Activated CD4-positive, alpha-beta T cell treated with anti-CD3 and anti-CD28 coated beads for 36 hours (primary cell): ENCODE measurements at places on chromosomes 2 and 18. TPM values are rescaled to one million over a fixed set of nuclear protein-coding genes. Genes with fewer than 3 reads are reported as not detected.

Gene GCG
- not detected for total RNA-seq

Gene CABYR
- total RNA-seq = 0.83 TPM

DNA sequence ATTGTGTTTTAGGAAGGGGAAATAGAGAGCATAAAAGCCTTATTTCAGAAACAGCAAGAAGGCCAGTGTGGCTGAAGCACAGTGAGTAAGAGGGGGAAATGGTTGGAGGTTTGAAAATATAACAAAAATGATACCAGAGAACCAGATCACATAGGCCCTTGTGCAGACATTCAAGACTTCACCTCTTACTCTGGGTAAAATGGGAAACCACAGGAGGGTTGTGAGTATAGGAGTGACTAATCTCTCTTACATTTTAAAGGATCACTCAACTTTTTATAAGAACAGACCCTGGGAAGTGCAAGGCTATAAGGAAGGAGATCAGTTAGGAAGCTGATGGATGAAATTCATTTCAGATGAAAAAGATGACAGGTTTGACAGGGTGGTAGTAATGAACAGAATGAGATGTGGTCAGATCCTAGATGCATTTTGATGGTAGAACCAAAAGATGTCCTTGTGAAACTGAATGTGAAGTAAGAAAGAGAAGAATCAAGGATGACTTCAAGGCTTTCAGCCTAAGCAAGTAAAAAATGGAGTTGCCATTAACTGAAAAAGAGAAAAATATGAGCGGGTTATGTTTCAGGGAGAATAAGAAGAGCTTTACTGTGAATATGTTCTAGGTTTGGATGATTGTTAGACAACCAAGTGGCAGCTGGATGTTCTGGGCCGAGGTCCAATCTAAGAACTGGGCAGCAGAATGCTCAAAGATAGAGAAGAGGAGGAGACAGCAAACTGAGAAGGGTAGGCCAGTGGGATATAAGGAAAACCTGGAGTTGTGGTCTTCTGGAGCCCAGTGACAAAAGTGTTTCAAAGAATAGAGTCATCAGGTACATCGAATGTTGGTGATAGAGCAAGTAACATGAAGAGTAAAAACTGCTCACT is 65.1 kb downstream of the USP40 start:
- H3K27me3 ChIP-seq = no peaks in the 10 kb centered on the region
- H3K4me1 ChIP-seq = peaks cover 7% of the 10 kb centered on the region
- DNase-seq = no peak
- peaks cover 33% of the 10 kb centered on the region for H3K36me3 ChIP-seq

DNA sequence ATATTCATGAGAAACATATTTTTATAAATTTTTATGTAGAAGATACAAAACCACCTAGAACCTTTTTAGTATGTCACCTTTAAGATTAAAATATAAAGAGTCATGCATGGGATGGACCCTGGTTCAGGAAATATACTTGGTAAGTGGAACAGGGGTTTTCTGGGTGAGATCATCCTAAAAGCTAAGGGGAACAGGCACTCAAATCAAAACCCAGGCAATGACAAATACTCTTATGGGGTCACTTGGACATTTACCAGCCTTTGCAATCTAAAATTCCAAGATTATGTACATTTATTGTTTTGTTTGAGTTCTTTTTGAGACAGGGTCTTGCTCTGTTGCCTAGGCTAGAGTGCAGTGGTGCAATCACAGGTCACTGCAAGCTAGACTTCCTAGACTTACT is 65.8 kb downstream of the SGPP2 start:
- H3K27me3 ChIP-seq = peaks cover under 1% of the 10 kb centered on the region
- H3K36me3 ChIP-seq = peaks cover 3% of the 10 kb centered on the region

GRCh38 chr18:63606526-63606925 is 19.4 kb downstream of the SERPINB13 start:
- no peaks in the 10 kb centered on the region for H3K36me3 ChIP-seq
- DNase-seq = no peak
- H3K4me1 ChIP-seq = no peaks in the 10 kb centered on the region
- no peak overlapping the region for H3K27ac ChIP-seq
- peaks cover 7% of the 10 kb centered on the region for H3K27me3 ChIP-seq
- H3K4me3 ChIP-seq = no peak overlapping the region

- no peak overlapping the region for H3K4me3 ChIP-seq
- no peak overlapping the region for H3K27ac ChIP-seq
- no peaks in the 10 kb centered on the region for H3K27me3 ChIP-seq
- H3K4me1 ChIP-seq = peaks cover 9% of the 10 kb centered on the region
- DNase-seq = peak; percentile 3
These were observed 104.6 kb upstream of the CTDP1 start for GRCh38 chr18:79574938-79575525.

DNA sequence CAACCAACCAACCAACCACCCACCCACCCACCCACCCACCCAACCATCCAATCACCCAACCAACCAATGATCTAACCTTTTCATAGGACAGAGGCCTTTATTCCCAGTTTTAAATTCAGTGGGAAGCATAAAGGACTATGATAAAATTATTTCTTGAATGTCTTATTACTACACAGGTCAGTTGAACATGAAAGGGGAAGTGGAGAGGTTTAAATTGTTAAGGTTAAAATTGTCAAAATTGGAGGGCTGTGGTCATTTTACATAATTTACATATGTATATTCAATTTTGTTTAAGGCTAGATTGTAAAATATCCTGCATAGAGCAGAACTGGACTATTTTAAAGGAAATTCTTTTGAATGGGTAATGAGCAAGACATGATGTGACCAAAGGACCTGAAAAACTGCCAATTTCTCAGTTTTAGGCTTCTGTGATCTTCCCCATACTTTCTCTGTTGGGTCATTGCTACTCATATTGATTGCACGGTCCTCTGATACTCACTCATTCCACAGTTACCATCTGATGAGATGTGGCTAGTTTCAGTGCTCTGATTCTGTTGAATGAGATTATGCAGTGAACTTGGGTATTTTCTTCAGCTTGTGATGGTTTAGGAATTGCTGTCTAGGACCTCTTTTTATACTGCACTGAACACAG is 127.4 kb downstream of the PLCL1 start:
- no peak overlapping the region for H3K27ac ChIP-seq
- no peak for DNase-seq
- no peak overlapping the region for H3K4me3 ChIP-seq
- no peaks in the 10 kb centered on the region for H3K27me3 ChIP-seq

- no peak overlapping the region for H3K4me3 ChIP-seq
- DNase-seq = no peak
- no peaks in the 10 kb centered on the region for H3K27me3 ChIP-seq
These were observed 241.2 kb downstream of the TFCP2L1 start for GRCh38 chr2:121043827-121044222.

- no peak for DNase-seq
- no peak overlapping the region for H3K4me3 ChIP-seq
- H3K27ac ChIP-seq = peak overlapping the region; percentile 56
- peaks cover 17% of the 10 kb centered on the region for H3K36me3 ChIP-seq
- H3K4me1 ChIP-seq = peaks cover 20% of the 10 kb centered on the region
- no peaks in the 10 kb centered on the region for H3K27me3 ChIP-seq
These were observed 164.9 kb downstream of the BABAM2 start for GRCh38 chr2:28055325-28055970.

DNA sequence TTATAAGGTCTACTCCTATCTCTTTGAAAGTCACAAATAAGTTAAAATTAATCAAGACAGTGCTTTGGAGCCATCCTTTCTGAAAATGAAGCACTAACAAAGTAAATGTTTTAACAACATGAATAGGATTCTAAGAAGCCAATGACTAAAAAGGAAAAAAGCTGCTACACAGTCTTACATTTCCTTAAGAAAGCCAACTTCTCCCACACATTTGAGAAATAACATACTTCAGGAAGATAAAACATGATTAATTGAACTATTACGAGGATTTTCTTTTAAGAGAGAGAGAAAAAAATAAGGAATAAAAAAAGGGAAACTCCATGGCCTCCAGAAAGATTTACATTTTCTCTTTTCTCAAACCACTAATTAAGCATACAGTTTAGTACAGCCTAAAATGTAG is 113.1 kb downstream of the GCA start:
- H3K27me3 ChIP-seq = peaks cover 2% of the 10 kb centered on the region
- no peaks in the 10 kb centered on the region for H3K36me3 ChIP-seq
- no peak overlapping the region for H3K4me3 ChIP-seq

DNA sequence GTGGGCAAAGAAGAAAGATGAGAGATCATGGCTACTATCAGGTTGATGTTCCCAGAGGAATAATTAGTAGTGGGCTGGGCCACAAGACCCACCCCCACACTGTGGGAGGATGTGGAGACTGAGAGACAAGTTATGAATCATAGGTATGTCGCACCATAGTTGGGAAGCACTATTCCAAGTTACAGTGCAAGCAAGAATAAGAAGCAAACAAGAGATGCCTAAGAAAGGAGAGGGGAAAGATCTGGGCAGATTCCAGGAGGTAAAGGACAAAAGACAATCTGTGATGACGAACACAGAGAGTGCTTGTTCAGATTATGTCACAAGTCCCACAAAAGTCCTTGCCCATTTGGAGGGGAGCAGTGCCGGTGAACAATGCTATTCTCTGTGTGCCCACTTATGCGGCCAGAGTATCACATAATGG is 56.6 kb downstream of the FAM228A start:
- DNase-seq = no peak
- H3K27ac ChIP-seq = no peak overlapping the region
- H3K27me3 ChIP-seq = no peaks in the 10 kb centered on the region
- H3K4me3 ChIP-seq = no peak overlapping the region
- no peaks in the 10 kb centered on the region for H3K36me3 ChIP-seq
- no peaks in the 10 kb centered on the region for H3K4me1 ChIP-seq

DNA sequence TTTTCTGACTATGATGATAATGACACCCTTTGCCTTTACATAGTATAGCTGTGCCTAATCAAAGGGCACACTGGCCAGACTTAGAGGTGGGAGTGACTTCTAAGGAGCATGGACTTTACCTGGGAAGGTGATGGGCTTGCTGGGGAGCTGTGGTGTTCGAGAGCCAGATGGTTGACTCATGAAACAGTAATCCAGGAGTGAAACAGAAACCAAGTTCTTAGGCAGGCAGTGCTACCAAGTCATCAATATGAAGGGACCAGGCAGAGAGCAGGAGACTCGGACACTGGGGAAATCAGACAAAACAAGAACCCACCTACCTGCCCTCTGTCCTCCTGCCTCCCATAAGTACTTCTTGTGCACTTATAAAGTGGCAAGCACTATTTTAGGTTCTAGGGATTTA is 430.4 kb downstream of the DLGAP1 start:
- H3K4me1 ChIP-seq = no peaks in the 10 kb centered on the region
- no peaks in the 10 kb centered on the region for H3K36me3 ChIP-seq
- no peak overlapping the region for H3K4me3 ChIP-seq
- H3K27ac ChIP-seq = no peak overlapping the region
- H3K27me3 ChIP-seq = peaks cover 2% of the 10 kb centered on the region

DNA sequence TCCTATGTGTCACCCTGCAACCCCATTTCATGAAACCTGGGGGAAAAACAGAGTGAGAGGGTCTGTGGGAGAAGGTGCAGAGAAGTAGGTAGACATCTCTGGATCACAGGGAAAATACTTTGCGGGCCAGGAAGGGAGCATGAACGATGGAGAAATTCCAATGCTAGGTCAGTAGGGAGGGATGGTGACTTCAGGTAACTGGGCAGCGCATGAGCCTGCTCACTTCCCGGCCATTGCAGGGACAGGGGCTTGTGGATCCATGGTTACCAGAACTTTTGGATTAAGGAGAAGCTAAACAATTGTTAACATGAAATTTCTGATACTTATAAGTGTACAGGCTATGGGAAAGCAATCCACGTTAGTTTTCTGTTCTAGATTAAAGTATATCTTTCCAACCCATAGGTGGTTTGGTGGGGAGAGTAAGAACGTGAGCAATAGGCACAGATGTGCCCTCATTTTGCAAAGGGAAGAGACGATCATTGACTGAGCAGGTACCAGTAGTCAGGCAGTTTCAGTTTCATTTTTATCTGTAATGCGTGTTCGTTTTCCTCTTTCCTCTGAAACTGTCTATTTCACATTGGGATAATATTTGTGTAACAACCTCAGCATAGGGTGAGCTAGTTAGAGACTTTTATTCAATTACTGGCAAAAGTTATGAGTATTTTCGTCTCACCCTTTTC is 65.0 kb downstream of the NYAP2 start:
- H3K27ac ChIP-seq = no peak overlapping the region
- H3K36me3 ChIP-seq = no peaks in the 10 kb centered on the region
- peaks cover 24% of the 10 kb centered on the region for H3K4me1 ChIP-seq
- DNase-seq = peak; percentile 7

- peak overlapping the region; percentile 63 for H3K4me3 ChIP-seq
- H3K27me3 ChIP-seq = no peaks in the 10 kb centered on the region
- H3K36me3 ChIP-seq = peaks cover 5% of the 10 kb centered on the region
- peaks cover 51% of the 10 kb centered on the region for H3K4me1 ChIP-seq
- no peak for DNase-seq
These were observed 13.9 kb upstream of the SMCHD1 start for GRCh38 chr18:2641638-2642037.

GRCh38 chr2:42910645-42911405 is 118.4 kb upstream of the HAAO start:
- H3K27me3 ChIP-seq = no peaks in the 10 kb centered on the region
- peaks cover 3% of the 10 kb centered on the region for H3K4me1 ChIP-seq
- no peak overlapping the region for H3K4me3 ChIP-seq
- no peak overlapping the region for H3K27ac ChIP-seq
- no peaks in the 10 kb centered on the region for H3K36me3 ChIP-seq

GRCh38 chr2:205752296-205752820 is 70.1 kb downstream of the NRP2 start:
- H3K36me3 ChIP-seq = no peaks in the 10 kb centered on the region
- no peak for DNase-seq
- no peak overlapping the region for H3K4me3 ChIP-seq
- peaks cover 5% of the 10 kb centered on the region for H3K27me3 ChIP-seq
- no peaks in the 10 kb centered on the region for H3K4me1 ChIP-seq

GRCh38 chr2:50975546-50975945 is 56.4 kb downstream of the NRXN1 start:
- no peak for DNase-seq
- no peaks in the 10 kb centered on the region for H3K27me3 ChIP-seq
- H3K4me1 ChIP-seq = no peaks in the 10 kb centered on the region
- H3K27ac ChIP-seq = no peak overlapping the region

DNA sequence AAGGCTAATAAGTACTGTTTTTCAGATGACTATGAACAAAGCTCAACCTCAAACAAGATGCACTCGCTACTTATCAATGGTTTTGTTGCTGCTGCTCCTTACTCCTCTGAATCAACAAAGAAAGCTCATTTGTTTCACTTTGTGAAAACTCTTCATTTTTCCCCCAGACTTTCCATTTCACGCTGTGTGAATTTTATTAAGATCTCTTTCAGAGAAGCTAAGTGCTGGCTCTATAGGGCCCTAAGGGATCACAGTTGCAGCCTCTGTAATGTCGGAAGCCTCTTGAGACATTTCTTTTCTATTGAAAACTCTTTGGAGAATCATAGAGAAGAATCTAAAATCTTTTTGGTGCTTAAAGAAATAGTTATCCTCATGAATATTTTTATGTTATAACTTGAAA is 209.8 kb downstream of the CD226 start:
- H3K27me3 ChIP-seq = no peaks in the 10 kb centered on the region
- no peak overlapping the region for H3K27ac ChIP-seq
- no peak overlapping the region for H3K4me3 ChIP-seq
- H3K36me3 ChIP-seq = no peaks in the 10 kb centered on the region
- no peak for DNase-seq
- no peaks in the 10 kb centered on the region for H3K4me1 ChIP-seq
